Activated naive CD8-positive, alpha-beta T cell treated with anti-CD3 and anti-CD28 coated beads for 36 hours (primary cell): ENCODE measurements at places on chromosomes 16 and 17. TPM values are rescaled to one million over a fixed set of nuclear protein-coding genes. Genes with fewer than 3 reads are reported as not detected.

Gene SMIM36
- not detected for total RNA-seq

Gene GAS7
- 1.2 TPM for total RNA-seq

Gene ITGAX
- 1.6 TPM for total RNA-seq

Gene GNPTG
- total RNA-seq: 19.7 TPM

Gene MSLN
- total RNA-seq: not detected

Gene ABCC6
- not detected for total RNA-seq

Gene SLC22A31
- not detected for total RNA-seq

Gene TBC1D3I
- total RNA-seq: not detected

Gene RGS11
- not detected for total RNA-seq
